ENCODE measurements at places on chromosomes 5 and 9.

DNA sequence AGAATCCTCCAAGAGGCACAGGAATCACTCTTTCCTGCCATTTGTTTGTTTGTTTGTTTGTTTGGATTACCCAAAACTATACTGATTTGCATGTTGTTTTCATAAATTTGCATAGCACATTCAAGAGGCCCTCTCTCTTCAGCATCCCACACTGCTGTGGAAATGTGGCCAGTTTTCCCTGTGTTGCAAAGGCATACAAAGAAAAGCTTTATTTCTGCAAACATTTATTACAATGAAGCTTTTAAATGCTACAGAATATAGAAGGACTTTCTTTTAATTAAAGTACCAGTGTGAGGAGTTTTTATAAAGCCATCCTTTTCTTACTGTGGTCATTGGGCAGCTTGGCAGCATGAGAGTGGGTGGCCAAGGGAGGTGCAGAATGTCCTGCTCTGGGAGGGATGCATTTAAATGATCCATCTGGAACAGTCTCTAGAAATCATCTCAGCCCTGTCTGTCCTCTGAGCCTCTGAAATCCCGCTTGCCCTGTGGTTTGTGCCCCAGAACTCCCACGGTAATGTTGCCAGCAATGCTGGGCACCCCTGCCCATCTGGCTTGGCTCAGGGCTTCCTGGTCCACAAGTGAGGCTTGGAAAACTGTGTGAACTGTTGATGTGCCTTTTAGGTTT is 356.8 kb upstream of the KIF2A start:
- DNase-seq, result peak; percentile 12

DNA sequence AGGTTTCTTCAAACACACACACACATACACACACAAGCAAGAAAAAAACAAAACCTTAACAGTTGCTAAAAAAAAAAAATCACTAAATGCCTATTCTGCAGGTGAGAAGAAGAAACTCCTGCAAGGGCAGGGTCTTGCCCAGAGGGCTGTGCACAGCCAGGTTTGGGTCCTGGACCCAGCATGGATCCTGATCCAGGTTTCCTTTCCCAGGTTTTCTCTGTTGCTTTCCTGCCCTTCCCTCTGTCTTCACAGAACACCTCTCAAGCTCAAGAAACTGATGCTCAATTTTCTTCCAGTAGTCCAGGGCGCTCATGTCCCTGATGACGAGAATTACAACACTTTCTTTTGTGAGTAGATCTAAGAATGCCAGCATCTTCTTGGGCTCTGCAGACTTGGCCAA is 136.6 kb downstream of the PAX5 start:
- no peak for DNase-seq

GRCh38 chr5:157607371-157608161 is 32.0 kb upstream of the ADAM19 start:
- DNase-seq, result no peak

DNA sequence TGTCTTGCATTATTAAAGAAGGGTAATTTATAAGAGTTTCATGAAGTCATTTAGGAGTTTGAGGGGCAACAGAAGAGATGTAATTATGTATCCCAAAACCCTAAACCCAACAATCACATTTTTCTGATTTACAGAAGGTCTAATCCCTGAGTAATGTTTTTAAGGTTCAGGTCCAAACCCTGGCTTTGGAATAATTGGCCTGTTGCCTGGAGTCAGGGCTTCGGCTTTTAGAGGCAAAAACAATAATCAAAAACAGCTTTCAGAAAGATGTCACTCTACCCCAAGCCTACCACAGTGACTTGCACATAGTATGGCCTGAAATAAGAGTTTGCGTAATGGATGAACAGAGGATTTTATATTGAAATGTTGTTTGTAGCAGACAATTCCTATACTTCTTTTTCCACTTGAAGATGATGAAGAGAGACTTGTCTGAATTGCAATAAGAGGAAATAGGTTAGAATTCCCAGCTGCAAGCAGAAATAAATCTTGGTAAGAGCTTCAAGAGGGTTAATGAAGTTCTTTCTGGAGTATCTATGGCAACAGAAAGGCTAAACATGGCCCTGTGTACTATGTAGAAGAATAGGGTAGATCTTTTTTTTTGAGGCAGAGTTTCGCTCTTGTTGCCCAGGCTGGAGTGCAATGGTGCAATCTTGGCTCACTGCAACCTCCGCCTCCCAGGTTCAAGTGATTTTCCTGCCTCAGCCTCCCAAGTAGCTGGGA is 152.0 kb downstream of the GPBP1 start:
- DNase-seq, result no peak

DNA sequence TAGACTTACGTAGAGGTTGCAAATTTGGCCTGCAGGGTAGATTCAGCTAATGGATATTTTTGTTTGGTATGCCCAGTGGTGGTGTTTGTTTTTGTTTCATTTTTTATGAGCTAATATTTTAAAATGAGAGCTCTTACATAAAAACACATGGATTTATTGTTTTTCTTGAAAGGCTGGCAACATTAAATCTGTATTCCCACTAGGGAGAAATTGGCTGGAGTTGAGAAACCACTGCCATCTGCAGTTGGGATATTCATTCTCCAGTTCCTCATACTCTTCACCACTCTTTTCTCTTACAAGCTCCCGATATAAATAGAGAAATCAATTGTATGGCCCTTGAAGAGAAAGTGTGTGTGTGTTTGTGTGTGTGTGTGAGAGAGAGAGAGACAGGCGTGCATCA is 143.3 kb downstream of the ALDH1A1 start:
- no peak for DNase-seq

DNA sequence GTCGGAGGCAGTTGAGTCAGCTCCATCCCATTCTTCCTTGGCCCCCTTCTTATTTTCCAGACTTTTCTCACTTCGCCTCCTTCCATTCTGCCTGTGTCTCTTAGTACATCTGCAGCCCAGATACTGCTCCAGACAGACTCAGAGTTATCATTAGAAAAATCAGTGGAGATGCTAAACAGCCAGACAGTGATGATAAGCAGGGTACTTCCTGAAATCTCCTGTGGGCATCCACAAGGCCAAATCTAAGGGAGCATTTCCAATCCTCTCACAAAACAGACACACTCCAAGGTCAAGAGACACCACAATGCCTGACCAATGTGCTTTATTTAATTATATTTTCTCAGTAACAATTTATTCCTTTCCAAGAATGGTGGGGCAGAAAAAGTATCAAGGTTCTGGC is 14.5 kb upstream of the RLN1 start:
- no peak for DNase-seq

DNA sequence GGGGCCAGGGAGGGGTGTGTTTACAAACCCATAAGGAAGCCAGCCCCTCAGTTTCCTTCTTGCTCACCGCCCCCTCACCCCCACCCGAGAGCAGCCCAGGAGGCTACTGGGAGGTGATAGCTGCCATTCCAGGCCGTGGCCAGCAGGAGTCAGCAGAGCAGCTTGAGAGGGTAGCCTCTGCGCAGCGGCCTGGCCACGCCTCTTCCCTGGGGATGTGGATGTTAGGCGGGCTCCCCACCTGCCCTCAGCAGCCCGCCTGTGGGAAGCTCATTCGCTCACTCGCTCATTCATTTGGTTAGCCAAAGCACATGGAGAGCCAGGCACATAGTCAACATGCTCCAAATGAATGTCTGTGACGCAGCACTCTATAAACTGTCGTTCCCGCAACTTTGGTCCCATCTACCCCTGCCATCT is 6.1 kb upstream of the DPM2 start:
- DNase-seq, result peak; percentile 77

GRCh38 chr5:54398191-54398590 is 57.3 kb upstream of the HSPB3 start:
- no peak for DNase-seq

GRCh38 chr9:134329886-134330285 is 3.6 kb downstream of the RXRA start:
- no peak for DNase-seq

DNA sequence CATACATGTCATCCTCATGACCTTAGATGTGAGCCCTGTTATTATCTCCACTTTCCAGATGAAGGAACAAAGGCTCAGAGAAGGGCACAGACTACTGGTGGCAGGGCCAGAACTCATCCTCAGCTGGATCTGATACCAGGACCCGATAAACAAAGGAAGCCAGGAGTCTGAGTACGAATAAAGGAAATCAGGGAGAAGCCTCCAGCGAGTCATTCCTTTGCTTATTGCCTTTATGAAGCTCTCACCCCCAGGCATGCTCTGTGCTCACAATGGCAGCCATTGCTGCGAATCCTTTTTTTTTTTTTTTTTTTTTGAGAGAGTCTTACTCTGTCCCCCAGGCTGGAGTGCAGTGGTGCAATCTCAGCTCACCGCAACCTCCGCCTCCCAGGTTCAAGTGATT is 130.1 kb downstream of the GAPVD1 start:
- DNase-seq, result no peak

DNA sequence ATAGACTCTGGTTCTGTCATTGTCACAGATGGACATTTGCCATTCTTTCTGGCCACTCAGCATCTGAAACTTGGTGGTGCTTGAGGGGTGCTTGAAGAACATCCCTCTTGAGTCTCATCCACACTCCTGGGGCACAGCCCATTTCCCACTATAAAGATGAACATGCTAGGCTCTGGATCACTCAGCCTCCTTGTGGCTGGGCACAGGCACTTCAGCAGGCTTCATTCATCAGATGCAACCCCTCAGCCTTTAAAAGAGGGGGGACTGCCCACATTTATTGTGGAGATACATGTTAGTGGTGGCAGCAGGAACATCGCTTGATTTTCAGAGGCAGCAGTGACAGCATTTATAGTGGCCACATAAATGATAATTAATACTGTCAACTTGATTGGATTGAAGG is 124.7 kb upstream of the NIPBL start:
- no peak for DNase-seq

GRCh38 chr5:176553260-176554085 is 4.3 kb downstream of the CDHR2 start:
- no peak for DNase-seq

DNA sequence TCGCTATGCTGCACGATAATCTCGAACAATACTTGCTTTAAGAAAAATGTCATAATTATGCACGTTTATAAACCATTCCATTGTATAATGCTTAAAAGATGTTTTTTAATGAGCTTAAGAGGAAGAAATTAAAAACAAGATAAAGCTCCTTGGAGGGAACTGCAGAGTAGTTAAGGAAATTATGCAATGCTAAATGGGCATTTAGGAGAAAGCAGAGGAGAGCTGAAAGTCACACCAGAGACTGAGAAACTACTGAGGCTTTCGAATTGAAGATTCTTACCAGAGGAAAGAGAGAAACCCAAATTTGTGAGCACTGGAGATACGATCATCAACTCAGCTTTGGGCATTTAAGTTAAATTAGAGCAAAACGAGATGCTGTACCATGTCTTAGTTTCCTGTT is 119.4 kb downstream of the CDH10 start:
- no peak for DNase-seq

- peak; percentile 38 for DNase-seq
Measured at GRCh38 chr5:88691945-88692868, 190.8 kb downstream of the MEF2C start.

DNA sequence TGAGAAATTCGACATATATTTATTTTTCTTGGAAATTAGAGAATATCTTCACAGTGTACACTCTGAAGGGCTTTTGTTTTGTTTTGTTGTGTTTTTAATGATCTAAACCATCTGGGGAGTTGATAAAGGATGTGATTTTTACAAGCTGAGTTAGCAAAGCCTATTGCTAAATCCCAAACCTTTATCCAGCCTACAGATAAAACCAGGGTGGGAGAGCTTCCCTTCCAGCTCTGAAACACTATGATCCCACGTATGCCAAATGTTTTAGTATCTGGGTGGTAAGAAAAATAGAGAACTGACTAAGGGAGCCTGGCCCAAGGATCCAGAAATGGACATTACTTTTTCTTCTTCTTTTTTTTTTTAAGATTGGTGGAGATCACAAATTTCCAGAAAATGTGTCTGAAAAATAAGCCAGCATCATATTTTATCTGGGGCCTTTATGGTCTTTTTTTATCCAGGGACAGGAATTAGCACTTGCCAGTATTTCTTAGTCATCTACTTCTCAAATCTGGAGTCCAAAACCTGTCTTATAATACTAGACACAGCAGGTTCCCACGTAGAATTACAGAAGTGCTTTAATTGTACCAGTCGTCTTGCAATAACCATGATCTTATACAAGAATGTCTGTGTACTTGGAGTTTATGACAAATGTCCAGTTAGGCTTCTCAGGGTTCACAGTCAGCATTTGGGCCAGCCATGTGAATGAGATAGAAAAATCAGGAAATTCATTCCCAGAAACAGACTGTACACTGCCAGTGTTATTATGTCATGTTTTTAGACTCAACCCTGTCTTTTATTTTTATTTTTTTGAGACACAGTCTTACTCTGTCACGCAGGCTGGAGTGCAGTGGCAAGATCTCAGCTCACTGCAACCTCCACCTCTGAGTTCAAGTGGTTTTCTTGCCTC is 290.8 kb upstream of the MPDZ start:
- DNase-seq, result no peak

DNA sequence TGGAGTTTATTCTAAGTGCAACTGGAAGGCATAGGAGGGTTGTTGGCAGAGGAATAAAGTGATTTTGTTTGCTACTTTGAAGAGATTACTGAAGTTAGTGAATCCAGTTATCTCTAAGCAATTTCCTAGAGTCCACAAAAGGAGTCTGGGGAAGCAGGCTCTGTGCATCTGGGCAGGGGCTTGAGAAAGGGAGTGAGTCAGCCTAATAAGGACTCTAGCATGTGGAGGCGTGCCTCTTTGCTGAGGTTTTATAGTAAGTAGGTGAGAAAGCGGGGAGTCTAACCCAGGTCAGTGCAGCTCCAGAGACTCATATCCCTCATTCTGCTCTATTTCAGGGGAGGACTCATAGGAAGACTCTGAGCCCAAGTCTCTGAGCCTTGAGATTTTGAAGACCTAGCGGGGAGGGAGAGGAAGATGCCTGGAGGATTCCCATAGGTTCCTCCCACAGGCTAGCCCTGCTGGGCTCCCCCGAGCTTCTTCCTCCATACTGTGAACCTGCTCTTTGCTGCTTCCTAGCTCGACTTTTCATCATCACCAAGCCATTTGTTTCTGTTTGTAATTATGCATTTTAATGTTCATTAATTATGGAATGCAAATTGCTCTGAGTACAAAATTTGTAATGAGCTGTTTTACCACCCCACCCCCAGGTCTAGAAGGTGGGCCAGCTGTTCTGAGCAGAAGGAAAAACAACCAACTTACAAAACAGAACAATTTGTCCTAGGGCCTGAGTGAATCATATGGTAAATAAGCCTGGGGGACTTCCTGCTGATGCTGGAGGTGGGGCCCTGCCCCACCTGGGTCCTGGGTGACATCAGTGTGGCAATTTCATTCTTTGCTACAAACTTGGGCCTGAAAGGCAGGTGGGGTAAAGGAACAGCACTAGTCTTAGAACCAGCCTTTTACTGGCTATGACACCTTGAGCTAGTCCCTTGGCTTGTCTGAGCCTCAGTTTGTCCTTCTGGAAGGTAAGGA is 150.2 kb downstream of the TRIM32 start:
- no peak for DNase-seq

DNA sequence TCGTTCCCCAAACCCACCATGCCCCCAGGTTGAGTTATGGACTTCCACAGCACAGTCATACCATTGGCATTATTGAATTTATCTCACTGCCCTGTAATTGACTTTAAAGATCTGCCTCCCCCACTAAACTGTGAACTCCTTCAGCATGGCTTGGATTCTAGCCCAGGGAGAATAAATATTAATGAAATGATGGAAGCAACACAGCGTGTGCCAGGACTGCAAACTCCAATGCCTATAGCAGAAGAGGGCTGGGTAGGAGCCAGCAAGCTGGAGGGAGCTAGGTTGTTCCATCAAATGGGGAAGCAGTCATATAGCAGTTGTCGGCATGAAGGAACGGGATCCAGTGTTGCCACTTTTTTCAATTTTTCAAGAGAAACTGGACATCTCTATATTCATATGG is 69.0 kb upstream of the MSX2 start:
- DNase-seq, result no peak

- DNase-seq, result peak; percentile 36
Measured at GRCh38 chr5:97142521-97143254, at the start of gene LIX1. TSS of gene LIX1 (minus strand) at chr5:97142611. CDS start at chr5:97142576, 35 bp downstream.

- DNase-seq, result no peak
Measured at GRCh38 chr5:59116231-59116865, 533.5 kb downstream of the RAB3C start.
